ENCODE measurements at places on chromosomes 6 and 20.

GRCh38 chr6:112231164-112231563, 23.2 kb downstream of the LAMA4 start:
- DNase-seq, result no peak

DNA sequence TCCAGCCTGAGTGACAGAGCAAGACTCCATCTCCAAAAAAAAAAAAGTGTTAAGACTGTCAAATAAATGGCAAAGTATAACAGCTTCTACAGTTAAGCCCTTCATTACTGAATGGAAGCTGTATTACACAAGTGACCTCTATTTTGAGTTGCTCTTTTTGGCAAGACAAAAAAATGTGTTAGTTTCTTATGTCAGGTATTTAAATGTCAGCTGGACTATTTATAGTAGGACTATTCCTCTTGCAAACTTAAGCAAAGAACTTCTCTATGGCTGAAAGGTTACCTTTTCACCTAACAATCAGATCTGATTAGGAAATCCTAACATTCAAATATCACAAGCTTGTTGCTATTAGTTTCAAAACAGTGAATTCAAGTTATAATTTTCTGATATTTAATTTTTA, 12.4 kb downstream of the UBE2V1 start:
- no peak for DNase-seq

GRCh38 chr6:106847116-106847515, 127.4 kb downstream of the CD24 start:
- DNase-seq, result no peak

DNA sequence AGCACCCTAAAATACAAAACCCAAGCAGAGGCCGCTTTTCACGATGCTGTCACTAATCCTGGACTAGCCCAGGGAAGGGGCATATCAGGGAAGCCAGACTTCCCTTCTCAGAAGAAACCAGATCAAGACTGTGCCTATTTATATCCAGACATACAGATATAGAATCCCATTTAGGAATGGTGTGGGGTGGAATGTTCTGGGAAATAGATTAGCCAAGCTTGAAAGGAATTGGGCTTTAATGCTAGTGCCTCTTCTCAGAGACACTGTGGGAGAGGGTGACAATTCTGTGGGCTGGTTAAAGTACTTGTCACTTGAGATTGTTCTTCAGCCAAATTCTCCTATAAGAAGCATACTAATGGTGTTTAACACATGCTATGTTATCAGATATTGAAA, 45.5 kb downstream of the SNAP25 start:
- DNase-seq, result no peak

Measured in HAP-1 (cell line).